ENCODE measurements at places on chromosomes 5 and 9.

- DNase-seq: peak; percentile 54
These were observed 1.4 kb upstream of the CERCAM start for GRCh38 chr9:128419061-128419925.

GRCh38 chr5:111211341-111211740 lies 12.8 kb upstream of the CAMK4 start:
- DNase-seq: no peak

GRCh38 chr5:124921694-124922093 lies 175.3 kb upstream of the ZNF608 start:
- no peak for DNase-seq

DNA sequence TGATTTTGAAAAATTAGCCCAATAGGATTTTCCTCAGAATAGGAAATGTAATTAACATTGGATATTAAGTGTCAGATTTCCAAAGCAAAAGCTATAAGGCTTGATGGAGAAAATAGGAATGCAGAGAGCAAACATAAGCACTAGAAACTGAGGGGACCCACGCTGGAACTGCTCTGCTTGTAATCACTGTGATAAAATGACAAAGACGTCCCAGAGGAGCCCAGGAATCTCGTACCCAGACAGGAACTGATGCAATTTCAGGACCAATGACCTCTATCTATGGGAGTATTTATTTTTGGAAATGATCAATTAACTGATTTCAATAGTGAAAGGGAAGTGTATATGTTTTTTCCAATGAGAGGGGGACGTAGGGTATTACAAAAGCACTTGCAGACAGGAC lies 714.5 kb upstream of the WWC1 start:
- DNase-seq: peak; percentile 33

DNA sequence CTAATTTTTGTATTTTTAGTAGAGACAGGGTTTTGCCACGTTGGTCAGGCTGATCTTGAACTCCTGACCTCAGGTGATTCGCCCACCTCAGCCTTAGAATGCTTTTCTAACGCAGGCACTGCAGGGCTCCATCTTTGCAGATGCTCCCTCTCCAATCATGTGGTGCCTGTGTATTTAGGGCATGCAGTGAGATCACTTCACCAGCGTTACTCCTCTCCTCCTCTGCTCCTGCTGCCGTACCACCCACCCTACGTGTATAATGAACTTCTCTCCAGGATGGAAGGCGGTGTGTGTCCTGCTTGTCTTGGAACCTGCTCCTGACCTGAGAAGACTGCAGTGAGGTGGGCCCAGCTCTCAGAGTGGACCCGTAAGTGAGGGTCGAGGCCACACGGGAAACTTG lies 13.6 kb upstream of the CFAP157 start:
- DNase-seq: no peak

GRCh38 chr5:134738963-134739661 lies 764 bp downstream of the CAMLG start:
- peak; percentile 51 for DNase-seq
